ENCODE measurements at places on chromosomes 12 and 14.
A peak's percentile ranks its signal among the peaks of the same experiment; 100 is the strongest.

GRCh38 chr14:102891556-102891955 is 30.9 kb upstream of the AMN start:
- no peak for DNase-seq

DNA sequence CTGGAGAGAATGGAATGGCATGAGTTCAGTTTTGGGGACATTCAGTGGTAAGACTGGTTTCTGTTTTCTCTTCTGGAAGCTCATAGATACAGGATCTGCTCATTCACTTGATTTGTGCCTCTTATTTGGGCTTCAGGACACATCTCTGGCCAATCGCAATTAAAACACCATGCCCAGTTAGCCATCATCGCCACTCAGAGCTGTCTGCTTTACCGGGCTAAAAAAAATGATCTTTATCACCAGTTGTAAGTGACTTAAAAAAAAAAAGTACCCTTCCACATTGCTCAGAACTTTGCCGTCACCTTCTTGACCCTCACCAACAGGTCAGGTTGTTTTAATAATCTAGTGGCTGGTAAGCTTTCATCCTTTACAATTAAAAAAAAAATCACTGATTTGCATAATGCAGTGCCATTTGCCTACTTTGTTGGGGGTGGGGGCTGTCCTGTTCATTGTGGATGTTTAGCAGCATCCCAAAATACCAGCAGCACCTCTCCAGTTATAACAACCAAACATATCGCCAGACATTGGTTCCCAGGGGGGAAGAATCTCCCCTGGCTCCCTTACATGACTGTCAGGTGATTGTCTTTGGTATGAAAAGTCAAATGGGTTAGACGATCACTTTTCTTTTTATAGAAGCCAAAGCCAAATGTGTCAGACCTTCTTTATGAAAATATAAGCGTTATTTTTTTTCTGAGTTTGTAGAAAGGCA is 150.1 kb downstream of the PRKCH start:
- DNase-seq: no peak

GRCh38 chr14:27075503-27075902 is 477.7 kb upstream of the NOVA1 start:
- DNase-seq: no peak

GRCh38 chr12:70508178-70508577 is 129.1 kb downstream of the PTPRB start:
- DNase-seq: no peak

GRCh38 chr12:6310771-6311610 is 509 bp downstream of the PLEKHG6 start:
- no peak for DNase-seq

GRCh38 chr12:597926-598568 is 65.2 kb downstream of the NINJ2 start:
- DNase-seq: no peak

GRCh38 chr12:100688451-100688864 is 106.1 kb upstream of the ANO4 start:
- DNase-seq: no peak

DNA sequence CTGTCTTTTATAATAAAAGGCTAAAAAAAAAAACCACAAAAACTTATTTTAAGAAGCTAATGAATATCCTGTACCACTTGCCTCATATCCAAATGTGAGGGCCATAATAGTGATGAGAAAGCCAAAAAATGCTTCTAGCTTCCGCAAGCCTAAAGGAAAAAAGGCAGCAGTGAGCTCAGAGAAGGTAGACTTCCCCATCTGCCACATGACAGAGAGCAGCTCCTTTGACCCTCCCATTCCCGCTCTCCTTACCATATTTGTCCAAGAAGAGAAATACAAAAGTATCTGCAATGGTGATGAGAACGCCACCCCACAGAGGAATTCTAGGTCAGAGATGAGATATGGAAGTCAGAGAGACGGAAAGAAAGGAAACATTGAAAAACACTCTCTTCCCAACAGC is 27.1 kb downstream of the SLC11A2 start:
- no peak for DNase-seq

DNA sequence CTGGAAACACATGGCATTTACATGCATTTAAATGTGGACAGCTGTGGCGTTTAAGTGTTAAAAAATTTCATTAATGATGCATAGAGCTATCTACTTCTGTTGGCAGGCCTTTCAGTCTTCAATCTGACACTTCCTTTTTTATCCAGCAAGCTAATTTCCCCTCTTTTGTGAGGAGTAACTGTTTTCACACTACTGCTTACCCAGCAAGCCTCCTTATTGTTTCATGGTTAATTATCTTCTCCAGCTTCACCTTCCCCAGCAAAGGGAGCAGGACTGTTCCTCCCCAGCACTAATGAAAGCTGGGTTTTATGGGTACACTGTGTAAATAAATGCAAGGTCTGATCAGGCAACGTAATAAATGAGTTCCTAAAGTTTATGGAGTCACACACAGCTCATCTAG is 129.4 kb upstream of the NPAS3 start:
- DNase-seq: no peak

DNA sequence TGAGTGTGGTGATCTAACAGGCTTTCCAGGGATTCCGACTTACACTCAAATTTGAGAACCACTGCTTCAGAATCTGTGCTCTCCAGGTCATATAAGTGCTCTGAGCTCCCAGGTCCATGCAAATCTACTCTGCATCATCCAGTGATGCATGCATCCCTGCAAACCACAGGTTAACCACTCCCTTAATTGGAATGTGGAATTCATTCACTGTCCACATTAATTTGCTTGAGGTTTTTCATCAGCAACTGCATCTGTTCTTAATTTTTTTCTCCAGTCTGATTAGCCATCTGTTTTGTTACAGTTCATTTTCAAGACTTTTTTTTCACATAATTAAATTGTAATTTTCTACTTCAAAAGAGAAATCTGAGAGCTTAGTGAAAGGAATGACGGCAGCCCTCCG is 43.4 kb upstream of the RIN3 start:
- no peak for DNase-seq

DNA sequence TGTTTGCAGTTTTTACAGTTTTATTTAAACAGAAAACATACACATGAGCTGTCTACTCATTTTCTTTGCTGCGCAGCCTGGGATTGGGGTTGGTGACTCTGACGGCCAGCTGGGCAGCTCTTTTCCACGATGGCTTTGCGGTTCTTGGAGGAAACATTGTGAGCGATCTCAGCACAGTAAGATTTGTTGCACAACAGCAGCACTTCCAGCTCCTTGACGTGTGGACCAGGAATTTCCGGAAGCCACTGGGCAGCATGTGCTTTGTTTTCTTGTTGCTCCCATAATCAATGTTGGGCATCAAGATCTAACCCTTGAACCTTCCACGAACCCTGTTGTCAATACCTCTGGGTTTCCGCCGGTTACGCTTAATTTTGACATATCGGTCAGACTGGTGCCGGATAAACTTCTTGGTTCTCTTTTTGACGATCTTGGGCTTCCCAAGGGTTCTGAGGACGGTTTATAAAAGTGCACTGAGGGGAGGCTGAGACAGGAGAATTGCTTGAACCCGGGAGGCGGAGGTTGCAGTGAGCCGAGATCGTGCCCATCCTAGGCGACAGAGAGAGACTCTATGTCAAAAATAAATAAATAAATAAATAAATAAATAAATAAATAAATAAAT is 21.8 kb downstream of the FKBP11 start:
- DNase-seq: no peak

DNA sequence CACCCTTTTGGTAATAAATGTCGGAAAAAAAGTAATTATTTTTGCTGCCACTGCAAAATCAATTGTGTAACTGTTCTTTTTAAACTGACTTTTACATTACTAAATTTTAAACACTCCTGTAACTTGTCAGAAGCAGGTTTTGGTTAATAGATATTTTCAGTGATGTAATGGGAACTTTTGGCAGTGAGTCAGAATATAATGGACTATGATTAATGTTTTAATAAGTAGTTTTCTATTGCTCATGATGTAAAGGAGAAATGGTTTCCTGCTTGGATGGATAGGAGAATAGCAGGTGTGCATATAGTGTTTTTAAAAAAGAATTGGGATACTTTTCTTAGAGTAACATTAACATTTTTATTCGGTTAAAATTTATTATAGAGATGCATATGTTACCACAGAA is 58.8 kb downstream of the TRMT5 start:
- DNase-seq: peak; percentile 7

- no peak for DNase-seq
Measured at GRCh38 chr12:105906561-105906960, 232.2 kb downstream of the NUAK1 start.

DNA sequence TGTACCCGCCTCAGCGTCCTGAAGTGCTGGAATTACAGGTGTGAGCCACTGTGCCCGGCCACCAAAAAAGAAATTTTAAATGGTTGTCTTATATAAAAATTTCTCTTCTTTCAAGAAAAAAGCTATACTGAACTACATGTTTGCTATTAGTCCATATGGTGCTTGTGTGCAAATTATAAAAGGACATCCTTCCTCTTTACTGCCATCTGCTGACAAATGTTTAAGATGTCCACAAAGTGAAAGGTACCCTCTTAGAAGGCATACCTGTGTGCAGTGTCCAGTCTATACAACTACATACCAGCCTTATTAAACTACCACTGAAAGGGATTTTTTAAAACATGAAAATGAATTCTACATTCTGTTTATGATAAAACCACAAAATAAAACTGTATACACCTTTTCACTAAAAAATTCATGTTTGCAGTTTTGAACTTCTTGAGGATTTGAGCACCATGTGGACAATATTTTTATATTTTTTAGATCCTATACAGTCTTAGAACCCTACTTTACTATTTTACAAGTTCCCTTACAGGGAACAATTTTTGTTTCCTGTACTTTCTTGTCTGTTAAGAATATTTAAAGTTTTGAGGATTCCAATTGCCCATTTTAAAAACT is 32.8 kb upstream of the TOMM20L start:
- peak; percentile 13 for DNase-seq

DNA sequence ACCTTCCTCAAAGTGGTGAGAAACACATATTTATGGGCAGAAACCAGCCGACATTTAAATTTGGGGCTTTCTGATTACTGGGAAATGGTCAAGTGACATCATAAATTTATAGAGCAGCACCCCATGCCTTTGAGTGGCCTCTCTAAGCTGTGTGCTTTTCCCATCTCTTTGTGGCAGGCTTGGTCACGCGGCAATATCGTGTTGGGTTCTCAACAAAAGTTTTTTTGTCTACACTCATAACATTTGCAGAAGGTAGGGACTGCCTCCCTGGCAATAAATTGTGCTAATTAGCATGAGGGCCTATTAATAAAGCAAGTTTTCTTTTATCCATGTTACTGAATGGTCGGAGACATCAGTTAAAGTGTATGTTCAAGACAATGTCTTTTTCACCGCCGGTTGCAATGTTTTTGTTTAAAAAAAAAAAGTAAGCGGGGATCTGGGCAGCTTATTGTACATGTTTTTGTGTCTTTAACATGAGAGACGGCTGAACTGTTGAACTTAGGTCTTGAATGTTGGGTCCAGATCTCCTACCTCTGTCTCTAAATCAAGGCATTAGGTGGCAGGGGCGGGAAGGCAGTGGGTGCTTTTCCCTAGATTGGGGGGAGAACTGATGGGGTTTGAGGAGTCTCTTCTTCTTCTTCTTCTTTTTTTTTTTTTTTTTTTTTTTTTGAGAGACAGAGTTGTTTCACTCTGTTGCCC is 193.3 kb downstream of the PHETA1 start:
- DNase-seq: no peak

- no peak for DNase-seq
Measured at GRCh38 chr12:77553976-77554619, 276.6 kb upstream of the NAV3 start.

DNA sequence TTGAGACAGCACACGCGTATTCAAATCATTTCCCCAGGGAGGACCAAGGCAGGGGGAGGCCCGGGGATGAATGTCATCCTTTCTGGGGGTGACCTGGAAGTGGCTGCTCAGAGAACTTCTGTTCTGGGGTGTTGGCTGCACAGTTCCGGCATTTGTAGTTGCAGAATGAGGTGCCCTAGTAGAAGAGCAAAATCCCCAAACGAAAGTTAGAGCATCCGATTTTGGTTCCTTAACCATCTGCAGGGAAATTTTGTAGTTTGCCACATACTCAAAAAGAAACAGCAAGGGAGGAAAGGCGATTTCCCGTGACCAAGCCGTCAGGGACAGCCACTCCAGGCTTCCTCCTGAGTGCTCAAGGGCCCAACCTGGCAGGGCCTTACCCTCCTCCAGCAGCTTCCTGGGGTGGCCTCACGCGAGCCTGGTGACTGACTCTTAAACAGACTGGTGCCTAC is 13.0 kb upstream of the TRAF3 start:
- DNase-seq: no peak

DNA sequence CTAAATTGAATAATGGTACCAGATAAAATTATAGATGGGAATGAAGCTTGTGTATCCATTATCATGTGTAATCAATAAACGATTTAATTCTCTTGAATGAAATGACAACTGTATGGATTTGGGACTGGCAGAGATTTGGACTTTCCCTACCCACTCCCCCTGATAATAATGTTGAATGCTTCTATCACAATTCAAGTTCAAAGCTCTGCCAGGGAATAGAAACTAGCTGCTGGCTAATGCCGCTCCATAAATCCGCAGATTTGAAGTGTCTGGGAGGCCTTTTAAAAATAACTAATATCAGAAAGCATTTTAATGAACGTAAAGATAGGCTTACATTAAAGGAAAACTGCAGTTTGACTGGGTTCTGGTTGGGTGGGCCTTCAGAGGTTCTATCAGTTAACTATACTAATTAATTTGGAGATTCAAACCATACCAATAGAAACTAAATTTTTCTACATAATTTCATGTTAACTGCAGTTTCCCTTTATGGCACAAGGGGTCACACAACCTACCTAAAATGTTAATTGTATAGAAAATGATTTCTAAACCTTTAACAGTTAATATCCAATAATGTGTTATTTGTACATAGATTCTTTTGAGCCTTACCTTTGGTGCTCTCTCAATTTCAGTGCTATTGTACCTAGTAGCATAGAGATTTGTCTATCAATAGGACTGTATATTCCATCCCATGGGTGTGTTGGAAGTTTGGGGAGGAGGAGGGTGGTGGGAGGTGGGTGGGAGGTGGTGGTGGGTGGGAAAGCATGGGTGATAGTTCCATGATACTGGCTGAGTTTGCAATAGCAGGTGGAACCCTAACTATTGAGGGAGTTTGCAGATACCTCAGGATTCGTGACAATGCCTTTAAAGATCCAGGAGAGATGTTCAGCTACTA is 4.9 kb downstream of the HNRNPA1 start:
- DNase-seq: no peak

GRCh38 chr12:89070603-89071002 is 281.7 kb downstream of the DUSP6 start:
- DNase-seq: no peak

DNA sequence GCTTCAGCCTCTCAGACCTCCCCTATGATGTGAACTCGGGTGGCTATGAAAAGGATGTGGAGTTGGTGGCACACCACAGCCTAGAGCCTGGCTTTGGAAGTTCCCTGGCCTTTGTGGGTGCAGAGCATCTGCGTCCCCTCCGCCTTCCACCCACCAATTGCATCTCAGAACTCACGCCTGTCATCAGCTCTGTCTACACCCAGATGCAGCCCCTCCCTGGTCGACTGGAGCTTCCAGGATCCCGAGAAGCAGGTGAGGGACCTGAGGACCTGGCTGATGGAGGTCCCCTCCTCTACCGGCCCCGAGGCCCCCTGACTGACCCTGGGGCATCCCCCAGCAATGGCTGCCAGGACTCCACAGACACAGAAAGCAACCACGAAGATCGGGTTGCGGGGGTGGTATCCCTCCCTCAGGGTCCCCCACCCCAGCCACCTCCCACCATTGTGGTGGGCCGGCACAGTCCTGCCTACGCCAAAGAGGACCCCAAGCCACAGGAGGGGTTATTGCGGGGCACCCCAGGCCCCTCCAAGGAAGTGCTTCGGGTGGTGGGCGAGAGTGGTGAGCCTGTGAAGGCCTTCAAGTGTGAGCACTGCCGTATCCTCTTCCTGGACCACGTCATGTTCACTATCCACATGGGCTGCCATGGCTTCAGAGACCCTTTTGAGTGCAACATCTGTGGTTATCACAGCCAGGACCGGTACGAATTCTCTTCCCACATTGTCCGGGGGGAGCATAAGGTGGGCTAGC is 7.0 kb upstream of the RPS26 start:
- DNase-seq: no peak
